ENCODE measurements at places on chromosomes 2 and 18.

- no peak for DNase-seq
Observed at GRCh38 chr2:7570247-7570646, 653.0 kb downstream of the RNF144A start.

GRCh38 chr18:75246721-75247610 lies 36.4 kb downstream of the TSHZ1 start:
- peak; percentile 42 for DNase-seq

GRCh38 chr18:20971886-20972267 lies 139.7 kb downstream of the ROCK1 start:
- DNase-seq = peak; percentile 45

DNA sequence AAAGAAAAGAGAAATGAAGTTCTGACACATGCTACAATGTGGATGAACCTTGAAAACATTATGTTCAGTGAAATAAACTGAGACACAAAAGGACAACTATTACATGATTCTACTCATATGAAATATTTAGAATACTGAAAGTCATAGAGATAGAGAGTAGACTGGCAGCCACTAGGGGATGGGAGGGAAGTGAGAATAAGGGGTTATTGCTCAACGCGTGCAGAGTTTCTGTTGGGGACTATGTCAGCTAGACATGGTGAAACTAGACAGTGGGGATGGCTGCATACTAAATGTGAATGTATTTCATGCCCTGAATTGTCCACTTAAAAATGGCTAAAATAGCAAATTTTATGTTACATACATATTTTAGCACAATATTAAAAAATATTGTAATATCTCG lies 108.7 kb upstream of the ATL2 start:
- DNase-seq = no peak

DNA sequence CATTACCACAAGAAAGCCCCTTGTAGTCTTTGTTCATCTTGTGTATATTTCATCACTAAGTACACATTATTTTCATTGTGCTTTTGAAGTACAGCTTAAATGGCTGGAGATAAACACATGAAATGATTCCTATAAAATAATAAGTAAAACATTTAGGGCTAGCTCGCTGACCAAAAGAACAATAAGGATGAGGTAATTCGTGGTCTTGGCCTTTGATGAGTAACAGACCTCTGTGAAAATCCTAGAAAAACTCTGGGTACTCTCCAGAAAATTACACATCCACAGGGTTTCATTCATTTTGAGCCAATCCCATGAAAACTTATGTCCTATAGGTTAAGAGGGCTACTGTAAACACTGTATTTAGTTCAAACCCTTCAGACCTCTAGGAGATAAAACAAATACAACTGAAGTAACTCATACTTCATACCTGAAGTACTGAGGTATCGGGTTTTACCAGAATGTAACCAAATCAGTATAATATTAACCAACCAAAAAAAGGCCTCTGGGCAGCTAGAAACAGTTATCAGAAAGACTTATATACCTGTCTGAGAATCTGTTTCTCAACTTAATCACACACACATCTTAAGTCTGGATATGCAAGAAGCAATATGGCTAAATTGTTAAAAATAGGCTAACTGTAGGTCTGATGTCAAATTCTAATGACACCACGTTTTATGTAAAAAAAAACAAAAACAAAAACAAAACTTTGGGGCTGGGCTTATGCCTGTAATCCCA lies 31.0 kb downstream of the CFAP36 start:
- peak; percentile 74 for DNase-seq

GRCh38 chr2:32061973-32062861 lies 1.1 kb upstream of the SPAST start:
- peak; percentile 49 for DNase-seq

DNA sequence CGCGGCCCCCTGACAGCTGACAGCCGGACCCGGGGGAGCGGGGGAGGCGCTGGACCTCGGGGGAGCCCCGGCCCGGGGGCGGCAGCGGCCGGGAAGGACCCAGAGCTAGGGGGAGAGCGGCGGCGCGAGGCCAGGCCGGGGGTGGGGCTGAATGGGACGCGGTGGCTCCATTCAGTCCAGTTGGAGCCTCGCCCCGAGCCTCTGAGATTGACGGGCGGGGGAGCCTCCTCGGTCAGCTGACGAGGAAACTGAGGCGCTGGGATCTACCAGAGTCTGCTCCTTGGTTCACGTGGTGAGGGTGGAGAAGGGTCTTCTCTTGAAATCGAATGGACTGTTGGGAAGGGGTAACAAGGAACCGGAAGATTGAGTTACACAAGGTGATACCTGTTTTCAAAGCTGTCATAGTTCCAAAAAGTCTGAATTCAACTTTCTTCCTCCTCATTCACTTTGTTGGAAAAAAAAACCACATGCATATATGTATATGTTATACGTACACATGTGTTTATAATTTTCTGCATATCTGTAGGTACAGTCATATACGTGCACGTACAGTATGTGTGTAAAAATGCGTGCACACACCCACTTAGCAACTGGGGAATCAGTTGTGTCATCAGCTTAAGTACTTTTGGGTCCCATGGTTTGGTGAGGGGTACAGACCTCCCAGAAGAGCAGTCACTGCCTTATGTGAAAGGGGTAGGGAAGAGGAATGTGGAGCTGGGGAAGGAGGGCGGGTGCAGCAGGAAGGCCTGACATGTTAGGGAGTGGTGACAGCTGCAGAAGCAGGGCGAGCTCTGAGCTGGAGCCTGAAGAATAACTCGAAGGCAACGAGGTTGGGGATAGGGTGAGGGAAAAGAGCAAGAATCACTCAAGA lies 628 bp downstream of the PPP1R7 start:
- peak; percentile 45 for DNase-seq

DNA sequence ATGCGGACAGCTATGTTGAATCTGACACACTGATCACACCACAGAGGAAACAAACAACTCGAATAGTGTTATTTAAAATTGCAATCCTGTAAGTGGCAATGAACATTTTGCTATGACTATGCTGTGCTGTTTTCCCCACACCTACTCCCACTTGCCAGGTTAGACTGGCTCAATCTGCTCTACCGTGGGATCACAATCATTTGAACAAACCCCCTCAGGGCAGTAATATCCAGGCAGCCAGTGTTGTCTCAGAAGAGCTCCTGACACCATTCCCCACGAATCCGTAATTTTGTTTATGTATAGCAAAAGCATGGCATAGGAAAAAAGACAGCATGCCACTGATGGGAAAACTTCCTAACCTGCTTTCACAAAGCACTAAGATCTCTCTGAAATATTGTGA lies 284.3 kb downstream of the ERBB4 start:
- no peak for DNase-seq

GRCh38 chr2:138910427-138910826 lies 130.2 kb upstream of the NXPH2 start:
- no peak for DNase-seq
